Gastroesophageal sphincter (tissue), 4 donors: ENCODE measurements at places on chromosomes 11 and 22. TPM values are rescaled to one million over a fixed set of nuclear protein-coding genes. Genes with fewer than 3 reads are reported as not detected.

DNA sequence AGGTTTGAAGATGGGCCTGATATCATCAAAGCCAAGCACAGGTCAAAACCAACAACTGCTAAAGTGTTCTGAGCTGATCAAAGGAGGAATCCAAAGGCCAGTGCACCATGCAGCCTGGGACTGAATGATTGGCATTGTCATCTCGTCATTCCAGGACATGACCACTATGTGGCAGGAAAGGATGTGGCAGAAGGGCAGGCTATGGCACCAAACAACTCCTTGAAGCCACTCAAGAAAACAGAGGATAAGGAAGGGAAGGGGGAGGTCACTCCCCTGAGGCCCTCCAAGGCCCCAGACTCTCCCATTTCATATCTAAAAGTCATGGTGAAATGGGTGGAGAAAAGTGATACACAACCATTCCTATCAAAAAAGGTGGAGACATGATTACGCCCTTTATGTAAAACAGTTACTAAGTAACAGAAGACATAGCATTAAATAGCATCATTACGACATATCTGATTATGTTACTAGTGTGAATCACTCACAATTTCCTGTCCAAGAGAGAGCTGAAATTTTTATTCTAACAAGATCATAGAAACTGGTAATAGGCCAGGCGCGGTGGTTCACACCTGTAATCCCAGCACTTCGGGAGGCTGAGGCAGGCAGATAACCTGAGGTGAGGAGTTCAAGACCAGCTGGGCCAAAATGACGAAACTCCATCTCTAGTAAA is 49.3 kb downstream of the AHNAK start:
- H3K4me1 ChIP-seq, result peaks cover 13% of the 10 kb centered on the region
- H3K4me3 ChIP-seq, result no peak overlapping the region
- peak; percentile 29 for ATAC-seq
- H3K27me3 ChIP-seq, result no peaks in the 10 kb centered on the region
- H3K27ac ChIP-seq, result peak overlapping the region; percentile 12

ELF5 gene
- 1.1 TPM for total RNA-seq

- H3K4me1 ChIP-seq, result peaks cover 40% of the 10 kb centered on the region
- H3K36me3 ChIP-seq, result no peaks in the 10 kb centered on the region
- no peak for ATAC-seq
- no peak overlapping the region for H3K27ac ChIP-seq
- H3K27me3 ChIP-seq, result no peaks in the 10 kb centered on the region
Observed at GRCh38 chr11:65912845-65913244, 6.0 kb downstream of the C11orf68 start.

- ATAC-seq, result no peak
- H3K4me3 ChIP-seq, result peak overlapping the region; percentile 59
- peaks cover 45% of the 10 kb centered on the region for H3K4me1 ChIP-seq
- no peaks in the 10 kb centered on the region for H3K27me3 ChIP-seq
- H3K27ac ChIP-seq, result peak overlapping the region; percentile 99
Observed at GRCh38 chr11:57426439-57426928, 437 bp downstream of the SLC43A3 start.

PHF21B gene
- total RNA-seq, result 1.0 TPM

GRCh38 chr22:29259253-29259899 is 8.4 kb downstream of the RHBDD3 start:
- peaks cover 42% of the 10 kb centered on the region for H3K36me3 ChIP-seq
- no peak overlapping the region for H3K4me3 ChIP-seq
- H3K27ac ChIP-seq, result no peak overlapping the region
- ATAC-seq, result no peak
- no peaks in the 10 kb centered on the region for H3K4me1 ChIP-seq
- H3K27me3 ChIP-seq, result no peaks in the 10 kb centered on the region

- H3K4me1 ChIP-seq, result peaks cover 74% of the 10 kb centered on the region
- peak; percentile 75 for ATAC-seq
- H3K27ac ChIP-seq, result peak overlapping the region; percentile 98
- no peaks in the 10 kb centered on the region for H3K27me3 ChIP-seq
Observed at GRCh38 chr11:93741882-93742226, 382 bp downstream of the C11orf54 start.
